ENCODE measurements at places on chromosomes 2 and 18.
A peak's percentile ranks its signal among the peaks of the same experiment; 100 is the strongest.

DNA sequence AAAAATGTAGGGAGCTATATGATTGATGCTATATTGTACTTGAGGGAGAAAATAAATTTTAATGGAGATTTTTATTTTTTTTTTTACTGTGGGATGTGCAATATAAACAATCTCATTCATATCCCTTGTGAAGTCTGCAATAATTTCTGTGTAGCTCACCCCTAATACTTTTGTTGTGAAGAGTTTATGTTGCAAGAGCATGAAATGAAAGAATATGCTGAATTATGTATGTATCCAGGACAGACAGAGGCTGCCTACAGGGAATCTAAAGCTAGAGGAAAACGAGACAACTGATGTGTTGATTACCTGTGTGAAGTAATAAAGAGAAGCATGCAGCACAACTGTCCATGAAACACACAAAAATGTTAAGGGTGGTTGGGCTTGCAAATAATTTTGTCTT is 643.3 kb downstream of the DCDC2C start:
- no peak for DNase-seq

- DNase-seq: no peak
Measured at GRCh38 chr2:238225911-238226697, 13.7 kb downstream of the HES6 start.

DNA sequence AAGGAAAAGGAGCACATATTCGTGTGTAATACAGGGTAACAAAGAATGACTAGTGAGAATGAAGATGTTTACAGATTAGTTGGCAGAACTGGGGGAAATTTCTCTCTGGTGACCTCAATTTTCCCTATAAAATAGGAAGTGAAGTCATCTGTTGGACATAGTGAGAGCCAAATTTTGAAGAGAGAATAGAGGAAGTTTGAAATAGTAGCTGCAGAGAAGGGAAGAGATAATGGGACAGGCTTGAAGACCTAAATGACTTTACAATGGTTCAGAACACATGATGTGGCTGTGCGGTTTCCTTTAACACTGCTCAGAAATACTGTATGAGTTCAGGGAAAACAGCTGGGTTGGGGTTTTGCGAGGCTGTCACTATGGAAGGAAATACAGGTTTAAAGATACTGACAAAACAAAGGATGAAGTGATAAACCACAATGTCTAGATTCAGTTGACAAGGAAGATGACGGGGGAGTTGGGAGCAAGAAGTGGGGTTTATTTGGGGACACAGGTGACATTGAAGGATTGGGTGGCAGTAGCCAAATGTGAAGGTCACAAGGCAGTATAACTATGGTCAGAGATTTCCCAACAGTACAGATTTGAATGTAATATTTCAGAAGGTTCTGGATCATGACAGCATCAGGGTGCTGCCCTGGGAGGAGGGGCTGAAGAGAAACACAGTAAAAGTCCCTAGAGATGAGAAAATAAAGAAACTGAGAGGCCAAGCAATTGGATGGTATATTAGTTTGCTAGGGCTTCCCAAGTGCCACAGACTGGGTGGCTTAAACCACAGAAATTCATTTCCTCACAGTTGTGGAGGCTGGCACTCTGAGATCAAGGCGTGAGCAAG is 82.6 kb upstream of the TANK start:
- DNase-seq: no peak

DNA sequence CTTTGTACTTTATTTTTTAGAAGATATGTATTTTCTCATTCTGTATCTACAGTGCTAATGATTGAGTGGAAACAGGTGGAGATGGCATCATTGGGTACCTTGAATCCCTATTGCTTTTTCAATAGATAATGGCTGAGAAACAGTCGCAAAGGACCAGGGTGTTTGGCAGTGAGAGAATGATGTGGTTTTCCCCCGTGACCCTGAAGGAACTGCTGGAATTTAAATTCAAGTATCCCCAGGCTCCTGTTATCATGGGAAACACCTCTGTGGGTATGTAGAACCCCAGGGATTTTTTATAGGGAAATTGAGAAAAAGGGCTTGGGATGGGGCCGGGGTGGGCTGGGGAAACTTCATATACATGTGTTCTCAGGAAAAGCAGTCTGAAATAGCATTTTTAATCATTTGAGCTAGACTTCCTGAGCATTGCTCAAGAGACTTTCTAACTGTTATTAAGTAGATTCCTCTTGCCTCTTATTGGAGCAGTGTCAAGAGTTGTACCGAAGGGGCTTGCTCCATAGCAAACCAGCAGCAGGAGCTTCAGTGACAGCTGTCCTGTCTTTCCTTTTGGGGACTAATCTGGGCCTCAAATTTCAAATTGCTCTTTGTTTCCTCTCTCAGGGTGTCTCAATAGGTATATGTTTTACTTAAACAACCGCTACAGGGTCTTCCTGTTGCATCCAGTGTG is 18.9 kb downstream of the AOX1 start:
- DNase-seq: no peak

DNA sequence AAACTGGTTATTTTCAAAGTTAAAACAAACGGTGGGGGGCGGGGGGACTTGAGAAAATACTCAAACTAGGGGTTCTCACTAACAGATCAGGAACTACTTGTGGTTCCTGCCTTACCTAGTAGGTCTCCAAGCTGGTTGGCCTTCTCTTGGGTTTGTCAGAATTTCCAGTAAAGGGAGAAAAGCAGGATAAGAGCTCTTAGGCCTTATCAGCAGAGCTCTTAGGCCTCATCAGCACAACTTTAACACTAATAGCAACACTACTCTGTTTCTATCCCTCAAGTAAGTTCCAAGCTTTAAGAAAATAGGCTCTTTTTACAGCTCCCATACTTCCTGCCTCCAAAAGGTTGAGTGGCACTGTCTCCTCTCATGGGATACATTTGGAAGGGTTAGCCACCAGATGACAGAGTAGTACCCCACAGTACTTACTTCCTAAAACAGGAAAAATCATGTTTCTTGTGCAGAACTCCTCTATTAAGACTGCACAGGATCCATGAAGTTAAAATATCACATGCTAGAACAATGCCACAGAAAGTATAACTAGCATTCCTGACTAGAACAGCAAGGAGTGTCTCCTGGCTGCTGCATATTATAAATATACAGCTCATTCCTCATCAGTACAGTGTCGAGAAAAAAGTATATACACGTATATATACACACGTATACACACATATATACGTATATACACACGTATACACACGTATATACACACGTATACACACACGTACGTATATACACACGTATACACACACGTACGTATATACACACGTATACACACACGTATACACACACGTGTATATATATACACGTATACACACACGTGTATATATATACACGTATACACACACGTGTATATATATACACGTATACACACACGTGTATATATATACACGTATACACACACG is 6.1 kb downstream of the FBXO11 start:
- no peak for DNase-seq

DNA sequence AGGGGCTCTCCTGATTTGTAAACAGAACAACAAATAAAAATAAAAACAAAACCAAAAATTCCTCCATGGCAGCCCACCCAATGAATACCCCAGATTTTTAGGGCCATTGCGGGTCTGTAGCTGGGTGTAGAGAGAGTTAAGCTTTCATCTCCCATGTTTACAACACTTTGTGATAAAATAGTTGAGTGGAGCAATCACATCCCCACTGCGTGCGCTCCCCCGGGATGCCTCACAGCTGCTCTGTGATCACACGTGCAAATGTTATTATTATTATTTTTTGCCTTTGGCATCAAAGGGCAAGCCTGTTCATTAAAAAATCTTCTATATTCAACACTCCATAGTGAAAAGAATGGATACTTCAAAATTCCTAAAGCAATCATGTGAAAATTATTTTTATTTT is 118.0 kb downstream of the MBP start:
- DNase-seq: no peak

- DNase-seq: no peak
Measured at GRCh38 chr2:182301093-182301492, 125.7 kb downstream of the PDE1A start.

- peak; percentile 59 for DNase-seq
Measured at GRCh38 chr18:35192415-35192814, 48.4 kb upstream of the ZNF397 start.

GRCh38 chr2:168114619-168115018 is 132.8 kb downstream of the STK39 start:
- DNase-seq: no peak

All from NCI-H2107 (cell line).